ENCODE measurements at places on chromosomes 1 and 21.

DNA sequence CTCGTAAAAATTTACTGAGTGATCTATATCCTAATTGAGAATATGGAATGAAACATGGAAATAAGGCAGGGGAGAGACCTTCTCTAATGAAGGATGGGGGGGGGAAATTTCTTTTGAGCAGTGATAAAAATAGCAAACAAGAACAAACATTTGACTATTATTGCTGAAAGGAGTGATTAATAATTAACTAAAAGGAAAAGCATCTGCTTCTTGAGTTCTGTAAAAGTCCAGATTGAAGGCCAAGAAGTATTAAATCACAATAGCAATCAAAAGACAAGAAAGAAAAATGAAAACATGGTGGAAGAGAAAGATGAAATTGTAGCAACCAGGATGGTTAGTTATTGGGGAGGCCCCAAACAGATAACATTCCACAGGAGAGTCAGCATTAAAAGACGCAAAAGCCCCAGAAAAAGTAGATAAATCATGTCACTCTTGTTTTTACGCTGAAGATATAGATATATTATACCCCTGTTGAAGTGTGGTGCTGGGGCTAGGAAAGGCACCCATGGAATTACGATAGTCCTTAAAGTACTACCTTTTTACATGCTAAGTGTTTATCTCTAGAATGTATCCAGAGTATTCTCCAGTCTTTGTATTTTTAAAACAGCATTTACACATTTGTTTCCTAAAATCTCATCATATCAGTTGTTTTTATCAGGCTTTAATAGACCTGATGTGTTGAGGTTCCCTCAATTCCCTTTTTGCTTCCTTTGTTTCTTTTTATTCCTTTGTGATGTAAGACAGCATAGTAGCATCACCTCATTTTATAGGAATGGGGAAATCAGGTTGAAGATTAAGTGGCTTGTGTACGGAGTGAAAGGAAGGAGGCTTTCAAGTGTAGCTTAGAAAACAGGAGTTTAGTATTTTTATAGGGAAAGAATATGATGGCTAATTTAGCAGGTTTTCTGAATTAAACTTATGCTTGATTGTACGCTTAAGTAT is 28.9 kb downstream of the DISP1 start:
- DNase-seq = no peak

GRCh38 chr1:79005945-79006344 is 585 bp downstream of the ADGRL4 start:
- DNase-seq = no peak

GRCh38 chr1:27804791-27805190 is 25.8 kb upstream of the PPP1R8 start:
- no peak for DNase-seq

DNA sequence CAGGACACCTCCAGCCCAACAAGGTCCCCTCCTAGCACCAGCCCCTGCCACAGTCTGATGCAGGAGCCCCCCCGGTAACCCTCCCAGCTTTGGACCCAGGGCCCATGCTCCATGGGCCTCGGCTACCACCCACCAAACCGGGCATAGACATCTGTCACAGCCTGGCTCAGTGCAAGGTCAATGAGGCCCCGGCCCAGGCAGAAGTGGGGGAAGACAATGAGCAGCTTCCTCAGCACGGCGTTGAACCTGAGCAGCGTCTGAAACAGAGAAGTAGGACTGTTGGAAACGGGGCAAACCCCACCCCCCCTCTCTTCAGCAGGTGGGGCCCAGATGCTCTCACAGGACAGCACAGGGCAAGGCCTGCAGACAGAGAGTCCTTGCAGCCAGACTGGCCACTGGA is 101.9 kb upstream of the GCLM start:
- no peak for DNase-seq

DNA sequence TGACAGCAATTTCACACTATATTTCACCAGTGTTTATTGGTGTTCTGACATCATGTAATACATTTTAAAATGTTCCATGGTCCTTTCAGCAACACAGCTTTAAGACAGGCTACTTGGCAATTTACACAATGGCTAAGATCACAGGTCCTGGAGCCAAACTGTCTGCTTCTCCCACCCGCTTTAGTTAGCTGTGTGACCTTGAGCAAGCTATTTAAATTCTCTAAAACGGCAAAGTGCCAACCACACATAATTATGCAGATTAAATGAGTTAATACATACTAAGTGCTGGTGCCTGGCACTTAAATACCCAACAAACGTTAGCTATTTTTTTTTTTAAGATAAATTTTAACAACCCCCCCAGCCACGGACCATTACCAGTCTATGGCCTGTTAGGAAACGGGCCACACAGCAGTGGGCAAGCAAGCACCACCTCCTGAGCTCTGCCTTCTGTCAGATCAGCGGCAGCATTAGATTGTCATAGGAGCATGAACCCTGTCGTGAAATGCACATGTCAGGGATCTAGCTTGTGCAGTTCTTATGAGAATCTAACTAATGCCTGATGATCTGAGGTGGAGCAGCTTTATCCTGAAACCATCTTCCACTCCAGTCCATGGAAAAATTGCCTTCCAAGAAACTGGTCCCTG is 26.9 kb downstream of the SOD1 start:
- DNase-seq = no peak

DNA sequence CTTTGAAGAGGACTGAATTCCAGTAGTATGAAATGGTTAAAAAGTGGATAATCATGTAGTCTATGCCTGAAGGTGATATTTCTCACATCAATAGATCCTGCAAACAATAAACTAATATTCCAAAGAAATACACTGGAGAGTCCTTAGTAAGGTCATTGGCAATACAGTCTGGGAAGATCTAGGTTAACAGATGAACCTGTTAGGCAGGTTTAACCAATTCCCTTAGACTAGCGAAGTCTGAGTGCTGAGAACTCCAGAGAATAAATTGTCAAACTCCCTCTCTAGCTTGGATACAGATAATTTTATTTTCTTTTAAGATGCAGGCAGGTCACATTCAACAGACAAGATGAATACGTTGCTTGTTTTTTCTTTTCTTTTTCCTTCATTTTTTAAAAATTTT is 2.4 kb downstream of the GPR157 start:
- no peak for DNase-seq

DNA sequence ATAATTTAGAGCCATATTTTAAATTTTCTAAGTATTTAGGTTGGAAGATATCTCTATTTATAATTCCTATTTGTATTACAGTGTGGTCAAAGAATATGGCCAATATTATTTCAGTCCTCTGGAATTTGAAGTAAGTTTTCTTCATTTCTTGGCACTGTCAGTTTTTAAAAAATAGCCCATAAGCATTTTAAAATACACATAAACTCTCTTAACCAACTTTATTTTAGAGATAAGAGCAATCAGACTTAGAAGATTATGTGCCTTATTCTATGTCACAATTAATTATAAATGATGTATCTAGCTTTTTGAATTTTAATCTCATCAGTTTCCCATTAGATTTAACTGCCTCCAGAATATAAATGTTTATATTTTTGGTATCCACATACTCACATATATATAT is 130.8 kb downstream of the USP25 start:
- no peak for DNase-seq

DNA sequence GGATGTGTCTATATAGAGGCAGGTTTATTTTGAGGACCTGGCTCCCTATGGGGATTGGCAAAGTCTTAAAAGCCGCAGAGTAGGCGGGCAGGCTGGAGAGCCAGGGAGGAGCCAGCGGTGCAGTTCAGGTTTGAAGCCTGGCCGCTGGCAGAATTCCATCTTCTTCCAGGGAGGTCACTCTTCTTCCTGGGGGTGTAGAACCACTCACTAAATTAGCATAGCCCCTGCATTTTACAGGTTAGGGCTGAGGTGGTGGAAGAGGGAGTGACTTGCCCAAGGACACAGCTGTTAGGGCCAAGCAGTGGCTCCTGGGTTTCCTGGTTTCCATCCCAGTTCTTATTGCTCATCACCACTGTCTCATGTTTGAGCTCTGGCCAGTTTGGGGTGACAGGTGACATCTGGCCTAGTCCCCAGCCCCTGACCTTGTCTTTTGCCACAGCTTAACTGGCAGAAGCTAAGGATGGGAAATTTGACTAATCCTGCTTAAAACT is 1.4 kb downstream of the PINK1 start:
- no peak for DNase-seq

DNA sequence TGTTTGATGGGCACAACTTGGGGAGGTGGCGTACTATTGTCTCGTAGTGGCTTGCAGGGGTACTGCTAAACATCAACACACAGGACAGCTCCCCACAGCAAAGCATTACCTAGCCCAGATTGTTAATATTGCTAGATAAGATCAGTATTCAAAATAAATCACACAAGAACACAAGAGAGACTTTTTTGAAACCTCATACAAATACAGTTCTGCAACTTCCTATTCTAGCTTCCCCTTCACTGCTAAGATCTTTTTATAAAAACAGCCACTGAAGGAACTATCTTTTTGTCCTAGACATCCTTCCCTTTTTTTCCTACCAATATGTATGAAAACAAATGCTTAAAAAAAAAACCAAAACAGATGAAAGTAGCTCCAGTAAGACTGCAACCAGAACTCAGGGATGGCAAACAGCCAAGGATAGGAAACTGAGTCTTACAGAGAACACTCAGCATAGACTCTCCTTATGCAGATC is 137.8 kb upstream of the KRTAP19-8 start:
- no peak for DNase-seq

- DNase-seq = no peak
Observed at GRCh38 chr1:246111570-246111969, 395.5 kb downstream of the SMYD3 start.

- no peak for DNase-seq
Observed at GRCh38 chr1:244730153-244730933, 77.4 kb downstream of the DESI2 start.

- no peak for DNase-seq
Observed at GRCh38 chr1:113541106-113541505, 150.8 kb downstream of the MAGI3 start.

GRCh38 chr1:77950873-77951272 is 28.0 kb downstream of the FUBP1 start:
- no peak for DNase-seq

GRCh38 chr1:64844175-64844574 is 99.3 kb downstream of the RAVER2 start:
- DNase-seq = no peak

- DNase-seq = no peak
Observed at GRCh38 chr21:33070998-33071769, 1.2 kb downstream of the OLIG1 start.

GRCh38 chr1:28249013-28249865 is 10.1 kb upstream of the SESN2 start:
- peak; percentile 31 for DNase-seq

GRCh38 chr1:206560007-206560716 is 52.1 kb downstream of the EIF2D start:
- DNase-seq = no peak

- DNase-seq = no peak
Observed at GRCh38 chr1:83815330-83815729, 183.6 kb downstream of the TTLL7 start.

DNA sequence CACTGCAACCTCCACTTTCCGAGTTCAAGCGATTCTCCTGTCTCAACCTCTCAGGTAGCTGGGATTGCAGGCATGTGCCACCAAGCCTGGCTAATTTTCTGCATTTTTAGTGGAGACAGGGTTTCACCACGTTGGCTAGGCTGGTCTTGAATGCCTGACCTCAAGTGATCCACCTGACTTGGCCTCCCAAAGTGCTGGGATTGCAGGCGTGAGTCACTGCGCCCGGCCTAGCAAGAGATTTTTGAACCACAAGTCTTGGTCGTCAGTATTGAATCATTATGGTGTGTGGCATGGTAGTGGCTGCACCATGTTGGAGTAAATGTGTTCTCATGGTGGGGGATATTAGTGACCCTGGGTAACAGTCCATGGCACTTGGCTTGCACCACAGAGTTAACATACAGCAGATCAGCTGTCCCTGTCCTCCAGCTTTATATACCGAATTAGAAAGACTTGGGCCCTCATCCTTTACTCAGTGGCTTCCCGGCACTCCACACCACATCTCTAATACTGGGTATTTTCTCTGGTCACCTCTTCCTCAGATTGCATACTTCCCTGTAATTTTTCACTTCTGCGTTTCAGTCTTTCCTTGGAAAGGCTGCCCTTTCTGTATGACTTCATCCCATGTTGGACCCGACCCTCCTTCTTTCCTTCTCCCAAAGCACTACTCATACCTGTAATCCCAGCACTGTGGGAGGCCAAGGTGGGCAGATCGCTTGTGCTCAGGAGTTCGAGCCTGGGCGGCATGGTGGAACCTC is 25.1 kb downstream of the AK4 start:
- DNase-seq = no peak

- DNase-seq = no peak
Observed at GRCh38 chr1:24369801-24370200, 43.8 kb downstream of the STPG1 start.

DNA sequence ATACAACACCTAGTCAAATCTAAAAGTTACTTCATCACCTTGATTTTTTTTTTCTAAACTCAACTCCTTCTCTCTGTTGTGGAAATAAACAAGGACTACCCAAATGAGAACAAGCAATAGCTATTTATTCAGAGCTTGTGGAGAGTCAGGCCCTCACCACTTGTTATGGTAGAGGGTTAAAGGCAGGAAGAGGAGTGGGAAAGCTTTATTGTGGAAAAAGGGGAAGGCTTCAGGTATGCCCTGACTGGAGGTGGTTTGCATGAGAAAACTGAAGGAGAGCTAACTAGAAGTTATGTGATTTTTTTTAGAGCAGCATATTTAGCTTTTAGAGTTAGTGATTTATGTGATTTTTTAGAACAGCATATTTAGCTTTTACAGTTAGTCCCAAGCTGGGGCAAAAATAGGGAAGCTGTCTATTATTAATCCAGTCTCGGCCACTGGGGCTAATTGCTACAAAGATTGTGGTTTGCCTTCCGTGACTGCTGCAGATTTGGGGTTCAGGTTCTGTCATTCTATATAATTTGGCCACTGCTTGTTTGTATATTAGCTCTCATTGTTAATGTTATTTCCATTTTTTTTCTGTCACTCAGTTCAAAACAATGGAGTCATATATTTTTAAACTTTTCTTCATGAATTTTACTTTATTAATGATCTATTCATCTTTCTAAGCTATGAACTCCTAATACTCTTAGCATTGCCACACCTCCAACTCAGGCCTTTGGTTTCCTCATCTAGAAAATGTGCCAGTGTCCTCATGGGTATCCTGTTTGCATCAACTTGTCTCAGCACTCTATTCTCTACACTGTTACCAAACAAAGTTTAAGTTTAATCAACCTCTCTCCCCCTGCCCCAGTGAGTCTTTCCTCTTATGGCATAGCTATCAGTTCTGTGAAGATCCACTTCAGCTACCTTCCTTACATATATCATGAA is 713.0 kb downstream of the BRINP3 start:
- no peak for DNase-seq
